ENCODE measurements at places on chromosomes 16 and 17.
A peak's percentile ranks its signal among the peaks of the same experiment; 100 is the strongest.

GRCh38 chr17:8151120-8151640, 1.0 kb downstream of the PER1 start:
- peak; percentile 83 for DNase-seq

DNA sequence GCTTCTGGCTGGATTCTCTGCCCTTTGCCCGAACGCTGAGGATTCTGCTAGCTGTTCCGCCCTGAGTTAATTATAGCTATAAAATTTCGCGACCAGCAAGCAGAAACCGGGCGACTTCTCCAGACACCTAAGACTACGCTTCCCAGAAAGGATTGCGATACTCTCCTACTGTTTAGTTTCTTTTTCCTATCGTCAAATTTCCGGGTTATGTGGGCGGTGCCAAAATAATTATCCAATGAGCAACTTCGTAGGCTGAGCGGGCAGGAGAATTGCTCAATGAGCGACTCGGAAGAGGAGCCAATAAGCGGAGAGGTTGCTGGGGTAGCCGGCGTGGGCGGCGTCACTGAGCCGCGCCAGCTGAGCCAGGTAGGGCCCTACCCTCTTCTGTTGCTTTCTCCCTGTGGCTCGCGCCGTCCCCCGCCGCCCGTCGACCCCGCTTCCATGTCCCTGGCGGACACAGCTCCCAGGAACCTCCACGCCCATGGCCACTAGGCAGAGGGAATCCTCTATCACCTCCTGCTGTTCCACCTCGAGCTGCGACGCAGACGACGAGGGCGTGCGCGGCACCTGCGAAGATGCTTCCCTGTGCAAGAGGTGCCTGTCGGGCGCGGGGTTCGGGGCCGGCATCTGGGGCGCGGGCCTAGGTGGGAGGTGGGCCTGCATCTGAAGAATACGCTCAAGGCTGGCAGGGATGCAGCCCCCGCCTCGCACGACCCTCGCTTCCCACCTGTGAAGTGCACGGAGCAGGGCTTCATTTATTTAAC, at the start of gene LCMT1:
Gene LCMT1 (plus strand): TSS at position 340 of the 764 bp plus-strand sequence. CDS start 142 bp downstream, at position 482.
- peak; percentile 100 for DNase-seq

GRCh38 chr17:78020717-78021108, 62.2 kb downstream of the TNRC6C start:
- no peak for DNase-seq

GRCh38 chr17:30188211-30188939, 47.1 kb downstream of the SLC6A4 start:
- no peak for DNase-seq

DNA sequence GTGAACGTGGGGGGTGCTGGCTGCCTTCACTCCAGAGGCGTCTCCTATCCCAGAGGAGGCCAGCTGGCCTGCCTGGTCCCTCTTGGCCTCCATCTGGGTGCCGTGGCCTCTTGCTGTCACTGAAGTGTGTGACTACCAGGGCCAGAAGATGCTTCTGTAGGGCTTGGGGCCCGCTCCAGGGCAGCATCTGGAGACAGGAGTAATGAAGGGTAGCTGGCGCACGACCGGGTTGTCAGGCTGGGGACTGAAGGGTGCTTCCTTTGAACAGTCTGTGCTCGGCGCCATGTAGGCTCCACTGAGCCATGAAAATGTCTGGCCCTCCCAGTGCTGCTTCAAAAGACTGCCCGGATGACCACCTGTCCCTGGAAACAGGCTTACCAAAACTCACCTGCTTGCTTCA, 31.3 kb downstream of the ASIC2 start:
- no peak for DNase-seq

DNA sequence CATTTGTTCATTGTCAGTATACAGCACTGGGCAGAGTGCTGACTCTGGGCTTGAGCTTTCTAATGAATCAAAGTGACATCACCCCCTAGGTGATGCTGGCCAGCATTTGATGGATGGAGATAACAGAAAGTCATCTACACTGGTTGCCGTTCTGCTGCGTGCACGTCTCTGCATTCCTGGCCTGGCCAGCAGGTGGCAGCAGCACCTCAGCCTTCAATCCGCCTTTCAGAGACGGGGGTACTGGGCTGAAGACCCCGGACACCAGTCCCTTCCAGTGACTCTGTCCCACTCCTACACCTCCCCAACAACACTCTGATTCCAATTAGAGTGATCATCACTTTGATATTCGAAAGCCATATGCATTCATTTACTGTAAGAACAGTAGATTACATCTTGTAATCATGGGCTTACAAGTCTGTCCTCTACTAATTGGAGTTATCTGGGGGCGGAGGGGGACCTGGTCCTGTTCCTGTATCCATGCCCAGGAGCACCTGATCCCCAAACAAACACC, 6.0 kb downstream of the CPSF4L start:
- peak; percentile 65 for DNase-seq

DNA sequence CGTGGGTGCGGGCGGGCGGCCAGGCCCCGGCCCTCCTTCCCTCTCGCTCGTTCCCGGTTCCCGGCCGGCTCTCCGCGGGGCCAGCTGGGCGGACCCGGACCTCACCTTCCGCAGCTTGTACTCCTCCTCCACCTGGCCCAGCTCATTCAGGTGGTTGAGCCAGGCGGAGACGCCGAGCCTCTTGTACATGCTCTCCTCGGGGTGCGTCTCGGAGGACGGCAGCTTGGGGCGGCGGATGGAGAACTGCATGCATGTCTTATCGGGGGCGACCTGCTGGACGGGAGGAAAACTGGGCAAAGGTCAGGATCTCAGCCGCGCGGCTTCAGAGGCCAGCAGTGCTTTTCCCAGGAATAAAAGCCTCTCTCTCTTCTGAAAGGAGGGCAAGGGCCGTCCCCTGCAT, 85.4 kb downstream of the TBC1D16 start:
- DNase-seq = no peak

DNA sequence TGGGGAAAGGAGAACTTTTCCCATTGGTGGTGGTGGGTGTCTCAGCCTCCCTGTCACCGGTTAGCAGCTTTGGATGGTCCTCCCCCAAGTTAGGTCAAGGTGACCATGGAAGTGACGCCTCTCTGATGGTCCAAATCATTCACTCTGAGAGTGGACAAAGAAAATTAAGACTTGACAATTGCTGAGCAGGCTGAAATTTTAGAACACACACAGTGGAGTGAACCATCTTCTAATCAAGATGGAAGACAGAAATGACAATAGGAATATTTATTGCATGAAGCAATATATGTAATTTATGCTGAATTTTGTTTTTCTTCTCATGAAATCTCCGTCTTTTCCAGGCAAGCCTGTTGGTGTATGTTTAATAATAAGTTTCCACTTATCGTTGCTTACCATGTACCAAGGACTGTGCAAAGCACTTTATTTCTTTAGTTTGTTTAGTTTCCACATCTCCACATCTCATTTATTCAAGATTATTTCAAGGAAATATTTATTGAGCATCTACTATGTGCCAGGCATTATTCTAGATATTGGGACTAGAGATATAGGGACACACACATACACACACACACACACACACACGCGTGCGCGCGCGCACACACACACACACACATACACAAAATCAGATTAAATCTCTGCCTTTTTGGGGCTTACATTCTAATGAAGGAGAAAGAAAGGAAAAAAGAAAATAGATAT, 44.0 kb upstream of the TAC4 start:
- DNase-seq = no peak

DNA sequence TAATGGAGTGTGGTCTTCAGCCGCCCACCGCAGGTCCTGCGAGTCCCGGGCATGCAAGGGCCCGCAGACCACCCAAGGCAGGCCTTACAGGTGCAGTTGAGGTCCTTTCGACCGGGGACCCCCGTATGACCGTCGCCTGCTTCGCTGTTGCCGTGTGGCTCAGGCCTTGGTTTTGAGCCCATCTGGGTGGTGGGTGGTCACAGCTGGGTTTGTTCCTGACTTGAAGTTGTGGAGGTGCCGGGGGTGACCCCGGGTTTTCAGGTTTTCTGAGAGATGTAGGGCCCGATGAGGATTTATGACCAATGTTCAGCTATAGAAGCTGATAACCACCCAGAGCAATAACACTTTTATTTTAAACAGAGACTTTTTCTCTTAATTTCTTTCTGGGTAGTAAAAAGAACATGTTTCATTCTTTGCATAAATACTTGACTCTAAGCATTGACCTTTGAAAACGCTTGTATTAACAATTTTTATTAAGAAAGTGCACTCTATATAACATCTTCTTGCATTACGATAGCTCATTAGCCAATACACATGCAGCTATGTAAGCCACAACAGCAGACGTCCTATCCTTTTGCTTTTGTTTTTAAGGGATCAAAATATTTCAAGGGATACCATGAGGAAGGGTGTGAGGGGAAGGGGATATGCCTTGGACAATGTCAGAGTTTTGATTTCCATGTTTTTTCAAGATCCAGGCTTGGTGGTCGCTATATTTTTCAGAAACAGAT, 1.9 kb downstream of the FOXL1 start:
- DNase-seq = no peak

DNA sequence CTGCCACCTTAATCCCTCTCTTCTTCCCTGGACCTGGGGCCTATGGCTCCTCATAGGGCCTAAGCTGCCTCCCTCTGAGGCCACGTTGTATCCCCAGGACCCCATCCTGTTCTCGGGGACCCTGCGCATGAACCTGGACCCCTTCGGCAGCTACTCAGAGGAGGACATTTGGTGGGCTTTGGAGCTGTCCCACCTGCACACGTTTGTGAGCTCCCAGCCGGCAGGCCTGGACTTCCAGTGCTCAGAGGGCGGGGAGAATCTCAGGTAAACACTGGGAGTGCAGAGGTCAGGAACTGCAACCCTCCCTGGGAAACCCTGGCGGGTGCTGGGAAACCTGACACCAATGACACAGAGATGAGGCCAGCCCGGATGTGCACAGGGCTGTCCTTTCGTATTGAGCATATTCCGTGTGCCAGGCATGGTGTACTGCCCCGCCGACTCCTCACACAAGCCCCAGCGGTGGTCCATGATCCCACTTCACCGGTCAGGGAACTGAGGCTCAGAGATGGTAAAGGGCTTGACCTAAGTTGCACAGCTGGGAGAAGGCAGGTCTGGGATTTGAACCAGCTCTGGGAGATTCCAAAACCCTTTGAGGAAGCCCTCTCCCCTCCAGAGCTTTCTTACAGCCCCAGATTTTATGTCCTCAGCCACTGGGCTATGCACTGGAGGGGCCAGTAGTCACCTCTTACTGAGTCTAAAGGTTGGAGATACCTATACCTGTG, 22.9 kb downstream of the ANKRD40 start:
- no peak for DNase-seq

GRCh38 chr17:31321966-31322365, 544 bp upstream of the EVI2A start:
- no peak for DNase-seq

DNA sequence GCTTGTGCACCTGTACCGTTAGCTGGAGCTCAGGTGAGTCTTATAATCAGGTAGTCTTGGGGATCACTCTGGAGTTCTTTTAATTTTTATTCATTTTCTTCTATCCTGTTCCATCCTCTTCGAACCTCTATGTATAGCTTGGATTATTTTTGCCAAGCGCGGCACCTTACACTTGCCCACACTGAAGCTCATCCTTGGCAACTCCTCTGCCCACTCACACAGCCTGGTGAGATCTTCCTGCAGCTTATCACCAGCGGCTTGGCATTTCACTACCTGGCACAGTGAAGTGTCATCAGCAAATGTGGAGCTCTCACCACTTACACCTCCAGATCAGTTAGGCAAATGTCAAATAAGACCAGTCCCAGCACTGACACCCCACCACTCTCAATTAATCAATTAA, 116.7 kb downstream of the CACNG3 start:
- DNase-seq = no peak

DNA sequence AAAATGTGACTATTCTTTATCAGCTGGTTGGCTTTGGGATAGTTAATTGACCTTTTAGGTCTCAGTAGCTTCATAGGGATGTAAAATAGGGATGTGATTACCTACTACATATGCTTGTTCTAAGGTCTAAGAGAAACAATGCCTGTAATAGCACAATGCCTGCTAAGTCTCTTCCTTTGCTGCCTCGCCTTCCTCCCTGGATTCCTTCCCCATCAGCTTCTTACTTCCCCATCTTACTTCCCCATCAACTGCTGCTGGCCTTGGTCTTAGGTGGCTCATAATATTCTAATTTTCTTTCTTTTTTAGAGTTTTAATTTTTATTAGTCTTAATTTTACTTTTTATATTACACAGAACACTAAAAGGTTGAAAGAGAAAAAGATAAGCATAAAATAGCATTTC, 59.2 kb upstream of the GOT2 start:
- DNase-seq = no peak

DNA sequence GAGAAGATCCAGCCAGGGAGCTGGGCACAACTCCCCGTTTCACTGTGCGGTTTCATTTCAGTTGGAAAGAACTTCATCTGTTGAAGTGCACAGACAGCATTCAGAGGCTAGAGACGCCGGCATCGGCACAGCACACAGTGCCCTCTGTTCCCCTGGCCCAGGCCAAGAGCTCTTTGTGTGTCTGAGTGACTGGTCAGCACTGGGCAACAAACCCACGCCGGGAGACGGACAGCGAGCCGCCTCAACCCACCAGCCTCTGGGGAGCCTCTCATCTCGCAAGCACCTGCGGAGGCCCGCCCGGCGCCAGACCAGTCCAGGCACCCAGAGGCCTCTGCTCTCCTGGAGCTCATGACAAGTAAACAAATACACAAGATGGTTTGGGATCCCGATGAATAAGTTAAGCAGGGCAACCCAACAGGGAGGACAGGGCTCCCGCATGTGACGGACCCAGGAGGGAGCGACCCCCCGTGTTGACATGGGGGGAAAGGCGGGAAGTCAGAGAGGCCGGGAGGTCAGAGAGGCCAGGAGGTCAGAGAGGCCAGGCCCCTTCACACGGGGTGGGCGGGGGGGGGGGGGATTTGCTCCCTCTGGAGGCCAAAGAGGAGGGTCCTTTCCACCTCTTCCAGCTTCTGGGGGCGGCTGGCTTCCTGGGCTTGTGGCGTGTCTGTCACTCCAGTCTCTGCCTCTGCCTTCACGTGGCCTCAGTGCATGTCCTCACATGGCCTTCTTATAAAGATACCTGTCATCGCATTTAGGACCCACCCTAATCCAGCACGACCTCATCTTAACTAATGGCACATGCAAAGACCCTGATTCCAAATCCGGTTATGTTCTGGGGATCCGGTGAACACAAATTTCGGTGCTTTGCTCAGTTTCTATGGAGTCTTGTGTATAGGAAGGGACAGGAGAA, 25.8 kb upstream of the KLHDC4 start:
- DNase-seq = no peak

- DNase-seq = no peak
Measured at GRCh38 chr17:61283043-61283442, 116.6 kb upstream of the TBX2 start.

GRCh38 chr16:57950382-57950781, 20.5 kb downstream of the CNGB1 start:
- no peak for DNase-seq

- DNase-seq = no peak
Measured at GRCh38 chr16:65312071-65312470, 190.2 kb upstream of the CDH11 start.

DNA sequence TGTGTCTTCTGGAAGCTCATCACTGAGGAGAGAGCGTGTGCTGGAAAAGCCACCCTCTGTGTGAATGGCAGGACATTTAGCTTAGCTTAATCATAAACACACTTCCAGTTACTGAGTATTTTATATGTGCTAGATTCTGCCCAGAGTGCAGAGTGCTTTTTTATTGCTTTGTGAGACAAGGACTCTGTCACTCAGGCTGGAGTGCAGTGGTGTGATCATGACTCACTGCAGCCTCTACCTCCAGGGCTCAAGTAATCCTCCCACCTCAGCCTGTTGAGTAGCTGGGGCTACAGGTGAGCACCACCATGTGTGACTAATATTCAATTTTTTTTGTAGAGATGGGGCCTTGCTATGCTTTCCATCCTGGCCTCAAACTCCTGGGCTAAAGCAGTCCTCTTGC, 61.4 kb upstream of the IRX3 start:
- DNase-seq = no peak

GRCh38 chr17:67862614-67863217, 37.4 kb downstream of the BPTF start:
- DNase-seq = peak; percentile 57

GRCh38 chr16:31701734-31702133, 171.9 kb upstream of the ZNF267 start:
- DNase-seq = no peak

Data from hematopoietic multipotent progenitor cell treated with erythropoietin and hydrocortisone succinate and interleukin-3 and kit ligand, for 6 days (in vitro differentiated cells).